NCI-H1930 (cell line): ENCODE measurements at places on chromosomes 7 and 10.
A peak's percentile ranks its signal among the peaks of the same experiment; 100 is the strongest.

GRCh38 chr10:99693933-99694583 is 34.7 kb downstream of the ENTPD7 start:
- no peak for DNase-seq

DNA sequence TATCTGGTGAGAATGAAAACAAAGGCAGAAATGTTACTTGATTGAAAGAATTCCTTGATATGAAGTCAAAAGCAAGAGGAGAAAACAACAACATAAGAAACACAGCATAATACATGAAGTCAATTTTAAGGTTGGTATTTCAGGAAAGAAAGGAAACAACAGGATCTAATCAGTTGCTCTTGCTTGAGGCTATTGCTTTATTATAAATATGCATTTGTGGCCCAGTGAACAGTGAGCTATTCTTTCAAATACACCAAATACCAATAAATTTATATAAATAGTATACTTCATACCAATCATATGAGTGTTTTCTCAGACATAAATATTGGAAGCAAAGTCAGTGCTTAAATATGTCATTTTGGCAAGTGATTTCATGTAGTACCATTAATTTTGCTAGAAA is 806.6 kb downstream of the NXPH1 start:
- no peak for DNase-seq

GRCh38 chr7:18221377-18222293 is 194.0 kb upstream of the PRPS1L1 start:
- no peak for DNase-seq

- no peak for DNase-seq
These were observed 279.1 kb downstream of the BMPER start for GRCh38 chr7:34184466-34184865.

- no peak for DNase-seq
These were observed 36.6 kb upstream of the CALD1 start for GRCh38 chr7:134742688-134743350.

- DNase-seq, result no peak
These were observed 31.7 kb downstream of the MKX start for GRCh38 chr10:27713941-27714340.

DNA sequence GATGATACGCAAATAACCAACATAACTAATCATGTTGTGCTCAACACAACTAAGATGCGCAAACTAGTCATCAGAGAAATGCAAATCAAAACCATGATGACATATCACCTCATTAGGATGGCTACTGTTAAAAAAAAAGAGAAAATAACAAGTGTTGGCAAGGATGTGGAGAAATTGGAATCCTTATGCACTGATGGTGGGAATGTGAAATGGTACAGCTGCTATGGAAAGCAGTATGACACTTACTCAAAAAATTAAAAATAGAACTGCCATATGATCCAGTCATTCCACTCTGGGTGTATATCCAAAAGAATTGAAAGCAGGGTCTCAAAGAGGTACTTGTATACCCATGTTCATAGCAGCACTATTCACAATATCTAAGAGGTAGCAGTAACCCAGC is 42.9 kb downstream of the SLIT1 start:
- DNase-seq, result no peak

- DNase-seq, result no peak
These were observed 706.8 kb upstream of the POT1 start for GRCh38 chr7:125636320-125636962.

DNA sequence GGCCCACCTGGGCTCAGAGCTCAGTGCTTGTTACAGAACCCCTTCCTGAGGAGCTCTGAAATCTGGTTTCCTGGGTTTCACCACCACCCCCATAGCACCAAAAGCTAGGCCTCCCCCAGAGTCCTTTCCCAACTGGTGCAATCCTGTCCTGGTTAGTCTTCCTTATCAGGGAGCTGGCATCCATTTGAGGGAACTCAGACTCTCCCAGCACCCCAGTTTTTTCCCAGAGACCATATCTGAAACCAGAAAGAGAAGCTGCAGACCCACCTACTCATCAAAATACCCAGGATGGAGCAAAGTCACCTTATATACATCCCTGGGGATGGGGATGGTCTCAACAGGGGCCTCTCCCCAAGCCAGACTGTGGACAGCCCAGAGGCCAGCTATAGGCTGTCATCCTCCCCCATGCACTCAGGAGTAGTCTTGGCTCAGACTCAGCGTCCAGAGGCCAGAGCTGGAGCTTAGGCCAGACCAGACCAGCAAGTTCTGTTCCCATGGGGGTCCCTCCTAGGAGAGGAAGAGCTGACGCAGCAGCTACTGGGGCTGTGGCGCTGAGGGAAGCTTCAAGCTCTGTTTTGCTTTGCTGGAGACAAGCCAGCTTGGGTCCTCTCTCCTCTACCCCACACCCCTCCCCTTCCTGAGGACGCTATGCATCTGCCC is 3.0 kb downstream of the TBATA start:
- DNase-seq, result no peak

DNA sequence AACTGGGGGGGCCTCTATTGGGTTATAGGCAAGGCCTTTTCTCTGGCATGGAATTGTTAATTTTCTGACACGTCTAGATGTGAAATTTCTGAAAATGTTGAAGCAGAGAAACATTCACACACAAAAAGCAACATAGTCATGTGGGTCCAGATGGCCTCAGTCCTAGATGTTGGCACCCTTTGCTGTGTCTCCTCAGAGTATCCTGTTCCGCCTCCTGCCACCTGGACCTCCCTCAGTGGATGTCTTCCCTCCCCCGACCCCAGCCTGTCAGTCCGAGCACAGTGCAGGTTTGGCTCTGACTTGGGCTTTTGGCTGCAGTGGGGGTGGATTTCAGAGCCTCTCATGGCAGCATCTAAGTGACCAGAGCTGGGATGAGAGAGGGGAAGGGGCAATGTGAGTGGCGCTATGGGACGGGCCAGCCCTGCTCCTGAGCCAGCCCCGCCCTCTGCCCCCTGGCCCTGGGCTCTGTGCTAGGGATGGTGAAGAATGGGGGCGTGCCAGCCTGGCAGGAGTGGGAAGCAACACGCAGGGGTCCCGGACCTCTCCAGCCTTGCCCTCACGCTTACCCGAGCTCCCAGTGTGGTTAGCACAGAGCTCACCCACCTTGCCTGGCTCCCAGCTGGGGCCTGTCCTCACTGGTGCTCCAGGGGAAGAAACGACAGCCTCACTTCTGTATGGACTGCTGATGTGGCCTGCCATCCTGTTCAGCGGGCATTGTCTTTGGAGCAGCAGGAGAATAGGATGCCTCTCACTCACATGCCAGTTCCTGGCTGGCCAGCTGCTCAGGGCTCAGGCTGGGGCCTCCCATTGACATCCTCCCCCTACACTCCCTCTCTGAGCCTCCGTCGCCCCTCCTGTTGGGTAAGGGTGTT is 6.2 kb downstream of the ATP6V0E2 start:
- DNase-seq, result no peak

DNA sequence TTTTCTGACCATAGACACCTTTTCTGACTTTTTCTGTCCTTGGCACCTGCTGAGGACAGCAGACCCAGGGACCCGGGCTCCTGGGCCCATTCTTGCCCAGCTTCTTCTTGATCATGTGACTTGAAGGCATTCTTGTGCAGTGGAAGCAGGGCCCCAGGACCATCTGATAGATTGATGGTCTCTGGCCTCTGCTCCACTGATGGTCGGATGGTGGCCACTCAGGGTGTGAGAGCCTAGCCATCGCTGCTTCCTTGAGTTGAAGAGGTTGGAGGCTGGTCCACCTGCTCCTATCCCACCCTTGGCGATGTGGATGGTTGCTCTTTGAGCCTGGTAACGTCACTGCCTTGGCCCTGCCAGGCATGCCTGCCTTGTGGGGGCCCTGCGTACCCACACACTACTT is 37.8 kb upstream of the ZNF716 start:
- DNase-seq, result no peak

DNA sequence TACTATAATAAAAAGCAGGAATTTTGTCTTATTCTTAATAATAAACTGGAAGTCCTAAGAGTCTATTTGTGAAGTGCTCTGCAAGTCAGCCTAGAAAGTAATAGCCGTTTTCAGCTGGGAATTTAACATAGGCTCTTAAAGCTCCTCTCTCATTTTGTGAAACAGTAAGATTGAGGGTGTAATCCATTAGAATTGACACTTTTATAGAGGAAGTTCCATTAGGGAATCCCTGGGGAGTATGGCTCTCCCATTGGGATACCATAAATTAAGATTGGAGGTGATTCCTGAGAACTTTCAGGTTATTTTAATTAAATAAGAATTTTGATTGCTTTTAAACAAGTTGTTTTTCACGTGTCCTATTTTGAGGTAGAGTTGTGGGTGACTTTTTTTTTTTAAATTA is 68.0 kb downstream of the EXOC4 start:
- no peak for DNase-seq

DNA sequence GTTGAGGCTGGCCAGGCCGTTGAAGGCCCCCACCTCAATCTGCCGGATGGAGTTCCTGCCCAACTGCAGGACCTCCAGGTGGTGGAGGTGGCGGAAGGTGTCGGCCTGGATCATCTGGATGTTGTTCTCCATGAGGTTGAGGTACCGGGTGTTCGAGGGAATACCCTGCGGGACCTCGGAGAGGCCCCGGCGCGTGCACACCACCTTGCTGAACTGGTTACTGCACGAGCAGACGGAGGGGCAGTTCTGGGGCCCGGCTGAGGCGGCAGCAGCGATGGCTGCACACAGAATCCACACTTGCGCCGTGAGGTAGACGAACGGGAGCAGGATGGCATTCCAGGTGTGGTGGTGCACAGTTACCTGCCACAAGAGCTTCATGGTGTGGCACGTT is 979 bp downstream of the LRRC4 start:
- no peak for DNase-seq

DNA sequence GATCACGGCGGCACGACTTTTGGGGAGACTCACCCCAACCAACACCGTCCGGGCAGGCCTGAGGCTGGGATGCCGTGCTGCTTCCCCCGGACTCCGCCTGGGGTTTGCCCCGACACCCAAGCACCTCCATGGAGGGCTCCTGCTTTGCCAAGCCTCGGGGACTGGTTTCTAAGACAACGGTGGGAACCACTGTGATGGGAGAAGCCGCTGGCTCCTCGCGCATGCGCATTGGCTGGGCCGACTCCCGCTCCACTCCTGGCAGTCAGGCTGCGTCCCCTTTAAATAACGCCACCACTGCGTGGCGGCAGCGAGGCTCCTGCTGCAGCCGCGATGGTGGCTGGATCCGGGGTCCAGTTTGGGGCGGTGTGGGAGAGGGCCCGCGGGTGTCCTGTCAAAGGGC is 201.0 kb downstream of the ZNF716 start:
- DNase-seq, result peak; percentile 10

- peak; percentile 86 for DNase-seq
These were observed 622.4 kb upstream of the C7orf33 start for GRCh38 chr7:147968046-147968610.
